ENCODE measurements at places on chromosomes 7 and 10.
A peak's percentile ranks its signal among the peaks of the same experiment; 100 is the strongest.

GRCh38 chr7:114107522-114107921 lies 188.7 kb upstream of the PPP1R3A start:
- no peak for DNase-seq

DNA sequence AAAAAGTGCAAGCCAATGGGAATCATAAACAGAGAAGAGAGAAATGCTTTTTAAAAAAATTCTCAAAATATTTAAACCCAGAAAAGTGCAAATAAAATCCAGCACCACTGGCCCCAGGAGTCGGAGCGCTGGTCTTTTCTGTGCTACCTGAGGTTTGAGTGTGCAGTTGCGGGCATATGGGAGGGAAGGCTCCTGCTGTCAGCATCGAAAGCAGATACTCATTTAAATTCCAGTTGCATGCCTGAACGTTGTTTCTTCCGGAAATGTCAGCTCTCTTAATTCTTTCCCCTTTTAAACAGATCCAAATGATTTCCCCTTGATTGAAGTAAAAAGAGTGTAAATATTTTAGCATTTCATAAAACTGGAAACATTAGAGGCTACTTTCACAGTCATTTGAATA lies 240.5 kb upstream of the GPR26 start:
- DNase-seq, result no peak

DNA sequence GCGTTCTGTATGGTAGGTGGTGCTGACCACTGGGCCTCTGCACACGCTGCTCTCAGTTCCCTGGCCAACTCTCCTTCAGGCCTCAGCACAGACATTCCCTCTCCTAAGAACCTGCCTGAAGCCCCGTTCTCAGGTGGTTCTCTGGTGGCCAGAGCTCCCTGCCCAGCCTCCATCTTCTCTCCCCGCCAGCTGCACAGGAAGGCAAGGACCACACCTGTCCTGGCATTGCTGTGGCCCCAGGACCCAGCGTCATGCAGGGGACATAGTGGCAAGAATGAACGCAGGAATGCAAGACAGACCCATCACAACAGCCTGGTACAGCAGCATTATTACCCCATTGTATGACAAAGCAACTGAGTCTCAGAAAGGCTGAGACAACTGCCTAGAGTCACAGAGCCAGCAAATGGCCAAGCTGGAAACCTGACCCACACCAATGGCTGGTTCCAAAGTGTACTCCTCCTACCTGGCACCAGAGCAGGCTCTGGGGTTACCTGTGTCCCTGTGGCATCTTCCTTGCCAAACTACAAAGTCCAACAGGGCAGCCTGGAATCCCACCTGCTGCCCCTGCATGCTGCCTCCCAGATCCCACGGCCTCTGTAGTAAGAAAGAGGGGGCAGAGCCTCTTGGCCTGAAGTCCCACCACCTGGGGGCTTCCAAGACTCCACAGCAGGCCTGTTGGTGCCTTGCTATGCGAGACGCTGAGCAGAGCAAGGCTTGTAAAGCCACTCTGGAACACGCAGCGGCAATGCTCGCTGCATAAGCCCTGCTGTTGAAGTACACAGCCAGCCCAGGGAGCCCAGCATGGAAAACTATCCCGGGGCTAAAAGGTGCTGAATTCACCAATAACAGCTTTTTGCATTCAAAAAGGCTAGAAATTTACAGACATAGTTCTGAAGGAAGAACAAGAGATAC lies 73.3 kb downstream of the CHST15 start:
- no peak for DNase-seq

DNA sequence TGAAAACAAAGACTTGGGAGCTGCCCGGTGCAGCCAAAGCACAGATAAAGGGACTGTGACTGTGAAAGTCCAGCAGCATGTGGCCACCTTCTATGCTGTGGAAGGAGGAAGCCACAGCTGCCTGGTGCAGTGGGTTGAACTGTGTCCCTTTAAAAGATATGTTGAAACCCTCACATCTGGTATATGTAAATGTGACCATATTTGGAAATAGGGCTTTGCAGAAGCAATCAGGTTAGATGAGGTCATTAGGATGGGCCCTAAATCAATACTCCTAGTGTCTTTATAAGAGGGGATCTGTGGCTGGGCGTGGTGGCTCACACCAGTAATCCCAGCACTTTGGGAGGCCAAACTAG lies 136.9 kb downstream of the GLI3 start:
- DNase-seq, result no peak

GRCh38 chr10:73779539-73780197 lies 2.2 kb upstream of the CHCHD1 start:
- no peak for DNase-seq

DNA sequence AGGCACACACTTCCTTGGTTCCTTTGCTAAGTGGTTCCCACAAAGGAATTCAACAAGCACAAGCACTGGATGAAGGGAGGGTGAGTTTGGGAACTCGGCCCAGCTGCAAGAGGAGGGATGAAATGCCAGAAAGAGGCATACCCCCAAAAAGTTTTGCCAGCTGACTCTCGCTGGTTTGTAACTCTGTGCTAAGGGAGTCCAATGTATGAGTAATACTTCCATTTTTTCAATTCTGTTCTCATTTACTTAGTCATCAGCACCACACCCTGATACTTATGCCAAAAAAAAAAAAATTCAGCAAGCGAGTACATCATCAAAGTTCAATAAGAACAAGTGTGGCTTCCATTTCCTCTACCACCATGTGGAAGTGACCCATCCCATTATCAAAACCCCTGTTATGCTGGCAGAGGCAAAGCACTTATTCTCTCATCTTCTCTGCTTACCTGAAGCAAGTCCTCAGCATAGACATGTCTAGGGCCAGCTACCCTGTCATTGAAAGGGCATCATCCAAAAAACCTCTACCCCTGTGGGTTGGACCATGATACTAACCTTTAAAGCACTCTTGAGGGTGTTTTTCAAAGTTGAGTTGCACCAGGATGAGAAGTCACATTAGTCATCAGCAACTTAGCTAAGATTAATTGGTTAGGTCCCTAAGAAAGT lies 6.9 kb upstream of the HYCC1 start:
- DNase-seq, result peak; percentile 91

Data from EL (cell line).